ENCODE measurements at places on chromosomes 6 and 20. TPM values are rescaled to one million over a fixed set of nuclear protein-coding genes. Genes with fewer than 3 reads are reported as not detected.

The PI3 gene
- polyA plus RNA-seq: 430 TPM

The DDO gene
- polyA plus RNA-seq: 0.28 TPM

The FLRT3 gene
- 0.42 TPM for polyA plus RNA-seq

The RUNX2 gene
- 0.75 TPM for polyA plus RNA-seq

The ULBP1 gene
- 0.04 TPM for polyA plus RNA-seq

The ZNF165 gene
- polyA plus RNA-seq: 3.0 TPM

The ETV7 gene
- polyA plus RNA-seq: 2.1 TPM

The SIRPD gene
- not detected for polyA plus RNA-seq

The FAXC gene
- 3.5 TPM for polyA plus RNA-seq

The LY6G6F gene
- polyA plus RNA-seq: not detected
